ENCODE measurements at places on chromosomes 4 and X.

DNA sequence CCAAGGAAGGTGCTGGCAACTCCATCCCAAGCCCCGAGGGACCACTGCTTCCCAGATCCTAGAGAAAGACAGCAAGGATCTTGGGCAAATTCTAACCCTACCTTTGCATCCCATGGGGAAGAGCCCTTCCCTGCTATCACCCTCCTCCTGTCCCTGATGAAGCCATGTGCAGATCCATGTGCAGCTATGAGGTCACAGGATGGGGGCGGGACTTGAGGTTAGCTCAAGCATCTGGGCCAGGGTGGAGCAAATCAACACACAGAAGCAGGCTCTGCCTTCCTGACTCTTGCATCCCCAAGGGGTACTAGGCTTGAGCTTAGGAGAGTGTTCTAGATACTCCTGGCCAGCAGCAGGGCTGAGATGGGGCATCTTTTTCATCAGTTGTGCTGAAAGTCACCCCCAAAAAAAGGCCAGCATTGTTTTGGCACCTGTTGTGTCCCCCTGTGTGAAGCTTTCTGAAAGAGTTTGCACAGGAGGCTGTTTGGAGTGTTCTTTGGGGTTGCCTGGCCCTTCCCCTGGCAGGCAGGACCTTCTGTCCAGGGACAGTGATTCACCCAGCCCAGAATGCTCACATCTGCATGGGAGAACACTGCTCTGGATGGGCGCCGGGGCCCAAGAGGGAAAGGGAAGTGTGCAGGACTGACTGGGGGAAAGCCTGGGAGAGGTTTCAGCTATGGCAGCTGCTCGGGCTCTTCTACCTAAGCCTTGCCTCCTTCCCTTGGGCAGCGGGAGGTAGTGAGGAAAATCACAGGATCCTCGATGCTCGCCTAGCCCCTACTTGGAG, 50.8 kb downstream of the PRPS1 start:
- DNase-seq: peak; percentile 85

DNA sequence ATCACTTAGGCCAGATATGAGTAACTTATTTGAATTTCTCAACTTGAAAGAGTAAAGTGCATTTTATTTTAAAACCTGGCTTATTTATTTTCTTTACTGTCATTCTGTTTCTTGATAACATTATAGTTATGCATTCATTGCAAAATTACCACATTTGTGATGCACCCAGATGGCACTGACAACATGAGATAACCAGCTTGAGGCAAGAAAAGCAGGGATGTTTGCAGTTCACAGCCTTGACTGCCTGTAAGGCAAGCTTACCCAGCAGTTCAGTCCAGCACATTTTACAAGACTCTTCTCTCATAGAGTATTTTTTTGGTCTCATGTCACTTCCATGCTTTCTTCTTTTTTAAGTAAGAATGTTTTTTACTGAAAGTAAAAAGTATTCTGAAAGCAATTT, 25.3 kb upstream of the EPGN start:
- DNase-seq: no peak

DNA sequence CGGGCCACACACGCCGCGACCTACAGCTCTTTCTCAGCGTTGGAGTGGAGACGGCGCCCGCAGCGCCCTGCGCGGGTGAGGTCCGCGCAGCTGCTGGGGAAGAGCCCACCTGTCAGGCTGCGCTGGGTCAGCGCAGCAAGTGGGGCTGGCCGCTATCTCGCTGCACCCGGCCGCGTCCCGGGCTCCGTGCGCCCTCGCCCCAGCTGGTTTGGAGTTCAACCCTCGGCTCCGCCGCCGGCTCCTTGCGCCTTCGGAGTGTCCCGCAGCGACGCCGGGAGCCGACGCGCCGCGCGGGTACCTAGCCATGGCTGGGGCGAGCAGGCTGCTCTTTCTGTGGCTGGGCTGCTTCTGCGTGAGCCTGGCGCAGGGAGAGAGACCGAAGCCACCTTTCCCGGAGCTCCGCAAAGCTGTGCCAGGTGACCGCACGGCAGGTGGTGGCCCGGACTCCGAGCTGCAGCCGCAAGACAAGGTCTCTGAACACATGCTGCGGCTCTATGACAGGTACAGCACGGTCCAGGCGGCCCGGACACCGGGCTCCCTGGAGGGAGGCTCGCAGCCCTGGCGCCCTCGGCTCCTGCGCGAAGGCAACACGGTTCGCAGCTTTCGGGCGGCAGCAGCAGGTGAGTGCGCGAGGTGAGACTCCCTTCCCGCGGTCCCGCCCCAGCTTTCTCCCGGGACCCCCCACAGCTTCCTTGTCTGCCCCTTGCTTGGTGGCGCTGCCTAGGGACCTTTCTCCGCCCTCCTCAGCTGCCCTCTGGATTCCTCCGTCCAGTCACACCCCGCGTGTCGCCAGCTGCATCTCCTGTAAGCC, 678 bp downstream of the BMP3 start:
- no peak for DNase-seq

GRCh38 chr4:177190995-177191580, 118.6 kb upstream of the NEIL3 start:
- no peak for DNase-seq

DNA sequence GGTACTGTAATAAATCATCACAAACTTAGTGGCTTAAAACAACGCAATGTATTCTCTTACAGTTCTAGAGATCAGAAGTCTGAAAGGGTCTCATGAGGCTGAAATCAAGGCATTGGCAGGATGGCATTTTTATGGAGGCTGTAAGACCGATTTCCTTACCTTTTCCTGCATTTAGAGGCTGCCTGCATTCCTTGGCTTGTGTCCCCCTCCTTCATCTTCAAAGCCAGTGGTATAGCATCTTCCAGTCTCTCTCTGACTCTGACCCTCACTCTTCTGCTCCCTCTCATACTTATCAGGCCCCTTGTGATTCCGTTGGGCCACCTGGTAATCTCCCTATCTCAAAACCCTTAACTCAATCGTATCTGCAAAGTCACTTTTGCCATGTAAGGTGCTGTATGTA, 258.2 kb upstream of the JADE1 start:
- no peak for DNase-seq

Data from left cardiac atrium (tissue), 4 donors.